D341Med (cell line): ENCODE measurements at places on chromosomes 13 and 19.
A peak's percentile ranks its signal among the peaks of the same experiment; 100 is the strongest.

- DNase-seq: no peak
Observed at GRCh38 chr19:10374931-10375330, 5.4 kb downstream of the TYK2 start.

DNA sequence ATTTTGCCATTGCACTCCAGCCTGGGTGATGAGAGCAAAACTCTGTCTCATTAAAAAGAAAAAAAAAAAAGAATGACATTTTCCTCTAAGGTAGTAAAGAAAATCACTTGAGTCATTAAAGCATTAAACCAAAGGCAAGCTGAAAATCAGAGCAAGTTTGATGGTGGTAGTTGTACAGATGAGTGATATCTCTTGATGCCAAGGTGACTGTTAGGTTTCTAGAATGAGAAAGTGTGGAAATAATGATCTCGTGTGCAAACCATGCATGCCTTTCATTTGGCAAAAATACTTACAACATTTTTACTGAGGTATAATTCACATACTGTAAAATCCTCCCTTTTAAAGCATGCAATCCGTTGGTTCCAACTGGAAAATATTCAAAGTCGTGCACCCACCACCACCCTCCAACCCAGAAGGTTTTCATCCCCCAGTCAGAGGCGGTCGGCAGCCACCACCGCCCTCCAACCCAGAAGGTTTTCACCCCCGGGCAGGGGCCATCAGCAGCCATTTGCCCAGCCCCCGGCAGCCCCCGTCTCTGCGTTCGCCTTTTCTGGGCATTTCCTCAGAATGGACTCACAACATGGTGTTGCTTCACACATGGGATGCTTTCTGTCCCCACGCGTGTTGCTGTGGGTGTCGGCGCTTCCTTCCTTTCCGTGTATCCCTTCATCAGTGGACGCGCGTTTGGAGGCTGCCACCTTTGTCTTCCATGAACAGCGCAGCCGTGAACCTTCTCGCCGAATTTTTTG, 90.2 kb downstream of the ATP11A start:
- DNase-seq: no peak

DNA sequence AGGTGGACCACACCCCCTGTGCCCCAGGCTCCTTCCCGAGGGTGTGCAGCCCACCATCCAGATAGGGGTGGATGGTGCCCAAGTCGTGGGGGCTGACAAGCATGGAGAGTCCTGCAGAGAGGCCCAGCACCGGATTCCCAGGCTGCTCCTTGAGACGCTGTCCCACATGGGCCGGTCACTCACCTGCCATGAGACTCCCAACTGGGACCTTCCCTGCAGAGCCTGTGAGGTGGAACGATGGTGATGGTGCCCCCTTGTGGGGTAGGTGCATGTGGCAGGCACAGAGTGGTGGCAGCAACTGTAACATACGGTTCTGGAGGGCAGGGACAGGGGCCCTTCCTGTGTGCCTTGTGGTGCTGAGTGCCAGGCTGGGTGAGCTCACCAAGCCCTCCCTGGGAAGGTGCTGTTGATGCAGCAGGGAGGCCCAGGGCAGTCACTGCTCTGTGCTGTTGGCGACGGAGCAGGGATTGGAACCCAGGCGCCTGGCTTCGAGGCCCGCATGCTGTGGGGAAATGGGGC, 33.1 kb downstream of the PPP1R37 start:
- DNase-seq: peak; percentile 81

- no peak for DNase-seq
Observed at GRCh38 chr13:25213715-25214114, 41.6 kb upstream of the AMER2 start.

DNA sequence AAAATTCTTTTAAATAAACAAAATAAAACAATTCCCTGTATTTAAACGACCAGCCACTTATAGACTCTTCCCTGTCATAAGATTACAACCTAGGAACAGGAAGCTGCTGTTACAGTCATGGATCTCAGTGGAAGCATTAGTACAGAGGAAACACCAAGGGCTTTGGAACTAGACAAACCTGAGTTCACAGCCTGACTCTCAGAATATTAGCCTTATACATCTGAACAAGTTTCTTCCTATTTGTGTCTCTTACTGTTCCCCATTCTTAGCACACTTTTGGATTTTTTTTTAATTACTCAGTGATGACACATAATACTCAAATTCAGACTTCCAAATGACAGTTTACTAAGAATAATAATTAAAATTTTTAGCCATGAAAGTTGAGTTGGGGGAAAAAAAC, 46.1 kb downstream of the ZDHHC20 start:
- DNase-seq: no peak

- DNase-seq: no peak
Observed at GRCh38 chr13:104297075-104297474, 1230.9 kb upstream of the SLC10A2 start.

DNA sequence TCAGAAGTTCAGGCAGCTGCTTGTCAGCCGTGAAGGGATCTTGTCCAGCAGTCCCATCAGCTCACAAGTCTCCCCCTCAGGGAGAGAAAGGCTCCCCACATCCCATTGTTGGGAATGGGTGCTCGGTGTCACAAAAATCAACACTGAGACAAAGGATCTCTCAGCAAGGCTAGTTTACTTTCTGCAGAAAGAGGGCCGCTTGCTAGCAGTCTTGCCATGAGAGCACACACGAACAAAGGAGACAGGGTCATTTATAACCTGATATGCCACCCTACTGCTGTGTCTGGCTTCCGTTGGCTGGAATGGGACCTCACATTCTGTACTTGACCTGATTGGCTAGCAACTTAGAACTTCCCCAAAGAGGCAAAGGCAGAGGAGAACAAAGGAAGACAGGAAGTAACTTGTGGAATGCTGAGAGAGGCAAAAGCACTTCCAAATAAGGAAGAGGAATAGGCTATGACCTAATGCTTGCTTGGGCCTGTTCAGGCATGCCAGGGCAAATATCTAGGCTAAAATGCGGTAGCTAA, 8.7 kb upstream of the IGFL3 start:
- DNase-seq: peak; percentile 38

GRCh38 chr13:42834946-42835345, 53.6 kb downstream of the FAM216B start:
- no peak for DNase-seq

DNA sequence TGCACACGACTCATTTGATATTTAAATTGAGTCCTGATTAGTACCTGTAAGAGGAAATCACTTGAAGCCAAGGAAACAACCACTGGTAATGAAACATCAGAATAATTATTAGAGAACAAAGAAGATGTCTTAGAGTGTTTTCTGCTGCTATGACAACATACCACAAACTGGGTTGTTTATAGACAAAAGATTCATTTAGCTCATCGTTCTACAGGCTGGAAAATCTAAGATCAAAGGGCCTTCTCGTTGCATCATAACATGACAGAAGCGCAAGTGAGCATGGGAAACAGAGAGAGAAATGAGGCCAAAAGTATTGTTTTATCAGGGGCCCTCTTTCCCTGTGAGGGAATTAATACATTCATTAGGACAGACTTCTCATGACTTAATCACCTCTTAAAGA, 1024.0 kb upstream of the PCDH9 start:
- no peak for DNase-seq

- no peak for DNase-seq
Observed at GRCh38 chr13:111922086-111922485, 144.9 kb upstream of the SOX1 start.

GRCh38 chr13:113936166-113936965, 37.5 kb downstream of the C13orf46 start:
- no peak for DNase-seq

- no peak for DNase-seq
Observed at GRCh38 chr13:39451860-39452301, 151.1 kb downstream of the LHFPL6 start.

DNA sequence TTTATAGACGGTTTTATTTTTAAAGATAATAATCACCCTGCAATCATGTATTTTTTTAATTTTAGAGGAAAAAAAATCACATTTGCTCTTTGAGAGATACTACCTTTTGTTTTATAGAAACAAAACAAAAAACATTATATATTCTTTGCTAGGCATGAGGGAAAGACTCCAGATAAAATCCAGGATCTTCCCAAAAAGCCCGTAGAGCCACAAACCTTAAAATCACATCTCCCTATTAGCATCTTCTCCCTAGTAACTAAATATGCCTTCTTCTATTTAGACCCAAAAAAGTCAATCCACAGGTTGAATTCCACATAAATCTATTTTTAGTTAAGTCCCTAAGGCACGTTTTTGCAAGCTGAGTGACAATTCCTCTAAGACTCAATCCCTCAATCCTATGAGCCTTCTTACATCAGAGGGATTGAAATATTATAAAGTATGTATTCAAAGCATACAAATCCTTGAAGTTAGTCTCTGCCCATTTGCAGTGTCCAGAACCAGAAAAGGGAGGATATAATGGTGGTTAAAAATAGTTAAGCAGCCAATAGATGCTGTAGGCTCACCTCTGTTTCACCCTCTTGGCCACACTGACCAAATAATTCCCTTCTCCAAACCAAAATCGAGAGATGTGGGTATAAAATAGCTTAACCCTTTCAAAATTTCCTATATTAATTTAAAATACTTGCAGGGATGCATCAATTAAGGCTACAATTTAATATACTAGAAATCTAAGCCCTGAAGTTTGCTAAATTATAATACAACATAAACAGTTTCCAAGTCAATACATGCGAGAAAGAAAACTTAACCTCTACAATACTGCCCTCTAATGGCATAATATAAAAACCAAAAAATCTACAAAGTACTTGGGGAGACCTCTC, 64.0 kb downstream of the SERP2 start:
- DNase-seq: no peak

DNA sequence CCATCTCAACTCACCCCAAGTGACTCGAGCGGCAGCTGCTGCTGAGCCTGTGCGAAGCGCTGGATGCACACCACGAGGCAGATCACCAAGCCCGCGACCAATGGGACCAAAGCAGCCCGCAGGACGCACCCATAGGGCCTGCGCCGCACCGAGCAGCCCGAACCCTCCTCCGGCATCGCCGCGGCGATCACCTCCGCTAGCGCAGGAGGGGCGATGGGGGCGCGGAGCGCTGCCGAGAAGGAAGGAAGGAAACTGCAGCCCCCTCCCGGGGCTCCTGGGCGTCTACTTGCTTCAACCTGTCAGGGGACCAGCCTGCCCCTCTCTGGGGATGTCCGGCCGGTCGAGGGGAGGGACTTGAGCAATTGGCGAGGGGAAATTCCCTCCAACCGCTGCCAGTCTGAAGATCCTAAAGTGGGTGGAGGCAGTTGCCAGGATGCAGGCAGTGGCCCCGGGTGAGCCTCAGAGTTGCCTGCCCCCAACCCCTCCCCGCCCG, at the start of gene CD70:
Gene CD70 (minus strand): TSS at position 324 of the 493 bp plus-strand sequence. CDS start 148 bp downstream, at position 176.
- DNase-seq: peak; percentile 85

GRCh38 chr13:72505376-72505775, 222.1 kb downstream of the MZT1 start:
- DNase-seq: no peak

- DNase-seq: no peak
Observed at GRCh38 chr13:80168089-80168850, 172.7 kb downstream of the SPRY2 start.

DNA sequence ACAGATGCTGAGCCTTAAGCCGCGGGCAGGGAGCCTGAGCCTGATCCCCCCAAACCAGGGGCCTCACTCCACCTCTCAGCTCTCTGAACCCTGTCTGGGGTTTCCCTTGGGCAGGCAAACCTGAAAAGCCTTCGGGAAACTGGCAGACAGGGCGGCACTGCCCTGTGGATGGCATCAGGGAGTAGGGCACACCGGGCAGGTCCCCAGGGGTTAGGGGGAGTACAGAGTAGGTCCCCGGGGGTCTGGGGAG, 9.7 kb downstream of the MKNK2 start:
- no peak for DNase-seq

GRCh38 chr19:7152568-7152967, 83.1 kb downstream of the ZNF557 start:
- no peak for DNase-seq

- DNase-seq: no peak
Observed at GRCh38 chr13:51729866-51730553, 74.0 kb downstream of the DHRS12 start.

- DNase-seq: no peak
Observed at GRCh38 chr13:94298346-94298745, 181.1 kb downstream of the DCT start.

- no peak for DNase-seq
Observed at GRCh38 chr13:95180513-95181245, 120.6 kb downstream of the ABCC4 start.

GRCh38 chr13:21123956-21124355, 52.4 kb downstream of the SKA3 start:
- no peak for DNase-seq

DNA sequence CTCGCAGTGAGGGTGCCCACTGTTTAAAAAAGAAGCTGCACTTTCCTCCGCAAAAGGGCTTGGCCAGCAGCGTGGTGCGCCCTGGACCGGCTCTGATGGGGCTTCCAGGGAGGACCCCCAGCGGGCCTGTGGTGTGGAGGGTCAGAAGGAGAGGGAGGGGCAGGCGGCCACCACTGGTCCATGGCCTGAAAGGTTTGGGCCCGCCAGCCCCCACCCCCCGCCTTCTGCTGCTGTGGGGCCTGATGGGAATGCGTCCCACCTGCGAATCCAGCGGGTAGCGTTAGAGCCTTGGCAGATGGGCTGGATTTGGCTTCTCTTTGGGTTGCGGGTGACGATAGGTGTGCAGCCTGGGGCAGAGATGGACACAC, 34.7 kb downstream of the TMEM255B start:
- no peak for DNase-seq

GRCh38 chr13:23129331-23129730, 51.4 kb upstream of the SGCG start:
- no peak for DNase-seq
